ENCODE measurements at places on chromosomes 4 and X. TPM values are rescaled to one million over a fixed set of nuclear protein-coding genes. Genes with fewer than 3 reads are reported as not detected.

Gene PRR32
- not detected for total RNA-seq

Gene RAB40AL
- total RNA-seq: 0.33 TPM

- H3K36me3 ChIP-seq: peaks cover 8% of the 10 kb centered on the region
- no peak overlapping the region for H3K4me3 ChIP-seq
Measured at GRCh38 chr4:27010334-27010940, 149.8 kb downstream of the STIM2 start.

DNA sequence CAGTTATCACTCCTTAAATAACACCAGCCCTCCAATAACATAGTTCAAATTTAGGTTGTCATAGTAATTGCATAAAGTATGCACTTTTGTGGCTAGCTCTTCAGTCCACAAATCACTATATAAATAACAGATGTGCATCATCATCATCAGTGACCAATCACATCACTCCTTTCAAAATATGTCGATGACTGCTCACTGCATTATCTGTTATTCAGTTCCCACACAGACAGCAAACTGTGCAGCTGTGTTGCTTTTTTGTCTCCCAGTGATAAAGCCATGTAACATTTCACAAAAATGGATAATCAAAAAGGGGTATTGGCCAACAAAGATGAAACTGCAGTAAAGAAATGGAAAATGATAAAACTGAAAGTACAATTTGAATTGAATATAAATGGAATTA, 205.4 kb downstream of the DCLK2 start:
- peaks cover 28% of the 10 kb centered on the region for H3K36me3 ChIP-seq
- H3K27ac ChIP-seq: no peak overlapping the region
- no peaks in the 10 kb centered on the region for H3K27me3 ChIP-seq
- no peak overlapping the region for H3K4me3 ChIP-seq
- H3K4me1 ChIP-seq: peaks cover 3% of the 10 kb centered on the region

DNA sequence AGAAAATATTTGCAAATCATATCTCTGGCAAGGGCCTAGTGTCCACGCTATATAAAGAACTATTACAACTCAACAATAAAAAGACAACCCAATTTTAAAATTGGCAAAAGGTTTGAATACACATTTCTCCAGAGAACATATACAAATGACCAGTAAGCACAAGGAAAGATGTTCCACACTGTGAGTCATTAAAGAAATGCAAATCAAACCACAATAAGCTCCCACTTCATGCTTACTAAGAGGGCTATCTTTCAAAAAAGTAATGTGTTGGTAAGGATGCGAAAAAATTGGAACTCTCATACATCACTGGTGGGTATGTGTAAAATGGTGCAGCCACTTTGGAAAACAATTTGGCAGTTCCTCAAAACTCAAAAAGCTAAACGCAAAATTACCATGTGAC, 884.0 kb upstream of the INTU start:
- H3K27ac ChIP-seq: no peak overlapping the region
- H3K4me3 ChIP-seq: no peak overlapping the region
- H3K27me3 ChIP-seq: no peaks in the 10 kb centered on the region
- DNase-seq: no peak

GRCh38 chrX:102185967-102186720, 29.0 kb upstream of the TCP11X1 start:
- no peak for DNase-seq
- no peaks in the 10 kb centered on the region for H3K36me3 ChIP-seq
- H3K4me1 ChIP-seq: no peaks in the 10 kb centered on the region
- H3K27ac ChIP-seq: no peak overlapping the region

GRCh38 chrX:71565474-71566041, 12.7 kb upstream of the GCNA start:
- H3K36me3 ChIP-seq: peaks cover 16% of the 10 kb centered on the region
- H3K4me1 ChIP-seq: no peaks in the 10 kb centered on the region
- no peak overlapping the region for H3K4me3 ChIP-seq
- no peak overlapping the region for H3K27ac ChIP-seq
- DNase-seq: no peak

- DNase-seq: no peak
- H3K4me1 ChIP-seq: peaks cover 37% of the 10 kb centered on the region
- no peaks in the 10 kb centered on the region for H3K27me3 ChIP-seq
- H3K27ac ChIP-seq: no peak overlapping the region
Measured at GRCh38 chr4:123450393-123450792, 53.8 kb downstream of the SPRY1 start.

Data from activated naive CD8-positive, alpha-beta T cell treated with anti-CD3 and anti-CD28 coated beads, Interleukin-2, amount 10 ng/mL, durations not matched to agents 7 days and 5 days (primary cell).